Karpas-422 (cell line): ENCODE measurements at places on chromosomes 13 and 19.

DNA sequence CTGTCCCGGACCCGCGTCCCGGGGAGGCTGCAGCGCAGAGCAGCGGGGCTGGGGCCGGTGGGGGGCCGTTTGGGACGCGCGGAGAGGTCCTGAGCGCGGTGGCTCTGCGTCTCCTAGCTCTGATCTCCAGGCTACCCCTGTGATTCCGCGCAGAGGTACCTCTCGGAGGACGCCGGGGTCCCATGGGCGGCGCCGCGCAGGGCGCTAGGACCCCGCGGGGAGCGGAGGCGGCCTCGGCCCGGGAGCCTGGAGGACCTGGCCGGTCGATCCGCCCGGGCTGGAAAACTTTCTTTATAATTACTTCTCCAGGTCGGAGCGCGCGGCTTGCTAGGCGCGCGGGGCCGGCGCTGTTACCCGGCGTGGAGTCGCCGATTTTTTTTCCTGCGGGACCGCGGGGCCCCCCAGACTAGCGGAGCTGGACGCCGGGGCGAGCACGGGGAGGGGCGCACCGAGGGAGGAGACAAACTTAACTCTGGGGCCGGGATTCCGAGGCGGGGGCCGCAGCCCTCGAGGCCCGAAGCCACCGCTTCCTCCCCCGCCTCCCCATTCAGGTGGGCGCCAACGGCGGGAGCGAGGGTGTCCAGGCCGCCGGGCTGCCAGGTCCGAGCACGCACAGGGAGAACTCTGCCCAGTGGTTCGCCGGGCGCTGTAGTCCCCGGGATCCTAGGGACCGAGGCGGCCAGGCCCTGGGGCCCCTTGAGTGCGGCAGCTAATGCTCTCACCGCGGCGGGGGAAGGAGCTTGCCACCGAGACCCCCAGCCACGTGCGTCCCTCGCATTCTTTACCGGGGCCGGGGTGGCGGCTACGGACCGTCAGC lies 848 bp upstream of the CEBPA start:
- no peak for DNase-seq

GRCh38 chr19:48571378-48572162 lies 19.6 kb downstream of the SULT2B1 start:
- DNase-seq, result no peak

- peak; percentile 65 for DNase-seq
Measured at GRCh38 chr19:18429717-18430416, 8.1 kb downstream of the ISYNA1 start.

GRCh38 chr13:71609271-71609670 lies 257.7 kb downstream of the DACH1 start:
- DNase-seq, result no peak

DNA sequence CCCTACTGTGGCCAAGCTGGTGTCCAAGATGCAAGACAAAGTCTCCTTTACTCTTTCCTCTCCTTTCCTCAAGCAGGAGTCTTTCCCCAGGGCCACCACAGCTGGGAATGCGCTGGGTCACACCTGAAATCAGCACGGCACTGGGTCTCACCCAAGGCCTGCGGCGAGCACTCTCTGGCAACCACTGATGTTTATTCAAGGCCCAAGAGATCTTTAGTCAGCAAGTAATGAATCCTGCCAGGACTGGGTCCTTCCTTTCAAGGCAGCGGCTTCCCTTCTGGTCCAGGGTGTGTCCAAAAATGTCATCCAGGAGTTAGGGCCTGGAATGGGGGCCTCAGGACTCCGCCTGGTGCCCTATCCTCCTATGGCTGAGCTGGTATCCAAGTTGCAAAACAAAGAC lies 24.1 kb downstream of the BLOC1S3 start:
- DNase-seq, result no peak

DNA sequence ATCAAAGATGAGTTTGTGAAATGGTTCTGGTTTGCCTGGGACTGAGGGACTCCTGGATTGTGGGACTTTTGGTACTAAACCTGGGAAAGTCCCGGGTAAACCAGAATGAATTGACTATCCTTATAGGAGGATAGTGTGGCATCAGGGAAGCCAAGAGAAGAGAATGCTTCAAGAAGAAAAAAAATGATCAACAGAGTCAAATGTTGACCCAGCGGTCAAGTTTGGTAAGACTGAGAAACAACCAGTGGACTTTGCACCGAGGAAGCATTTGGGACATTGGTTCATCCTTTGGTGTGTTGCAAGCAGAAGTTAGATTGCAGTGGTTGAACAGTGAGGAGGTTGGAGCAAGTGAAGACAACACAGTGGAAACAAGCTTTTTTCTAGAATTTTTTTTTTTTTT lies 33.5 kb downstream of the CLEC17A start:
- no peak for DNase-seq
